ENCODE measurements at places on chromosomes 7 and 10.

GRCh38 chr7:117250801-117251200 lies 72.1 kb downstream of the WNT2 start:
- DNase-seq: no peak

- DNase-seq: no peak
Measured at GRCh38 chr7:90972906-90973550, 291.2 kb upstream of the FZD1 start.

GRCh38 chr10:112624546-112625048 lies 177.6 kb downstream of the VTI1A start:
- no peak for DNase-seq

- no peak for DNase-seq
Measured at GRCh38 chr10:58382489-58382995, 2.7 kb upstream of the TFAM start.

DNA sequence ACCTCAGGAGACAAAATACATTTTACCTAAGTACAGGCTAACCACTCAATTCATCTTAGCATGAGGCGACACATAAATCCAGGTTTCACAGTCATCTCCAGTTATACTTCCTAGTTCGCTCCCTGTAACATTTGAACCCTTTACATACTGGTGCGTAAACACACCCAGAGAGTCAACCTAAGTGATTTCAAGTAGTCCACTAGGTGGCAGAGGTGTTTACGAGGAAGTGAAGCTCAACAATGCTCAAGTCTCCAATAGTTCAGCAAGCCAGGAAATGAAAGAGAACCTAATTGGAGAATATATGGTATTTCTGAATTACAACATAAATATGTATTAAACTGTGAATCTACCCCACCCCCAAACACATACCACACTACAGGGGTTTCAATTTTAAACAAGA lies 76.3 kb upstream of the ABCB5 start:
- DNase-seq: no peak

DNA sequence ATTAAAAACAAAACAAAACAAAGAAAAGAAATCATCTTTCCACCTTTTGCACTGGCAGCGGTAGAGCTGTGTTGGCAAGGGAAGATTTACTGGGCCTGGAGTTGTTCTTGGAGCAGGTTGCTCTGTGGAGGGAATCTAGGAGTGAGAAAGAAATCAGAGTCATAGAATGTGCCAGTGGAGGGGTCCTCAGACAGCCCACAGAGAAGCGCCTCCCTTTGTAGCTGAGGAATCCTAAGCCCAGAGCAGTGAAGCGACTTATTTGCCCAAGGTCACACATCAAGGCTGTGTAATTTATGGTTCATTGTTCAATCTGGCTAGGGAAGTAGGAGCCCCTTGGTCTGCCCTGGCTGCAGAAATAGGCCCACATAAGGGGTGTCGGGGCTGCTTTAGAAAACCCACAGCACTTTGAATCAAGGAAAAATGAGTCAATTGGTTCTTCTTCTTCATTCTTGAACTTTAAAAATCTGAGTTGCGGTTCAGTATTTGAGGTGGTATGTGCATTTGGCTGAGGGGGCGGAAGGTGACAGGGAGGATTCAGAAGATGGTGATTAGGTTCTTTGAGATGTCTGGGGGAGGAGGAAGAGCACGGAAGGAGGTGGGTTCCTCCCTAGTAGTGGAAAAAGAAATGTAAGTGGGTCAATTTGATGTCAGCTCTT lies 253.7 kb downstream of the PTEN start:
- DNase-seq: no peak

- peak; percentile 6 for DNase-seq
Measured at GRCh38 chr10:87659571-87660483, at the start of gene PAPSS2. TSS of gene PAPSS2 (plus strand) at chr10:87659878. CDS start at chr10:87659982, 104 bp downstream.

- no peak for DNase-seq
Measured at GRCh38 chr10:77833225-77833624, 93.3 kb downstream of the DLG5 start.

GRCh38 chr7:157555313-157555712 lies 218.5 kb downstream of the DNAJB6 start:
- no peak for DNase-seq

GRCh38 chr7:14197280-14197679 lies 207.8 kb upstream of the ETV1 start:
- no peak for DNase-seq

- peak; percentile 21 for DNase-seq
Measured at GRCh38 chr10:124642088-124642710, 102.0 kb downstream of the FAM53B start.

DNA sequence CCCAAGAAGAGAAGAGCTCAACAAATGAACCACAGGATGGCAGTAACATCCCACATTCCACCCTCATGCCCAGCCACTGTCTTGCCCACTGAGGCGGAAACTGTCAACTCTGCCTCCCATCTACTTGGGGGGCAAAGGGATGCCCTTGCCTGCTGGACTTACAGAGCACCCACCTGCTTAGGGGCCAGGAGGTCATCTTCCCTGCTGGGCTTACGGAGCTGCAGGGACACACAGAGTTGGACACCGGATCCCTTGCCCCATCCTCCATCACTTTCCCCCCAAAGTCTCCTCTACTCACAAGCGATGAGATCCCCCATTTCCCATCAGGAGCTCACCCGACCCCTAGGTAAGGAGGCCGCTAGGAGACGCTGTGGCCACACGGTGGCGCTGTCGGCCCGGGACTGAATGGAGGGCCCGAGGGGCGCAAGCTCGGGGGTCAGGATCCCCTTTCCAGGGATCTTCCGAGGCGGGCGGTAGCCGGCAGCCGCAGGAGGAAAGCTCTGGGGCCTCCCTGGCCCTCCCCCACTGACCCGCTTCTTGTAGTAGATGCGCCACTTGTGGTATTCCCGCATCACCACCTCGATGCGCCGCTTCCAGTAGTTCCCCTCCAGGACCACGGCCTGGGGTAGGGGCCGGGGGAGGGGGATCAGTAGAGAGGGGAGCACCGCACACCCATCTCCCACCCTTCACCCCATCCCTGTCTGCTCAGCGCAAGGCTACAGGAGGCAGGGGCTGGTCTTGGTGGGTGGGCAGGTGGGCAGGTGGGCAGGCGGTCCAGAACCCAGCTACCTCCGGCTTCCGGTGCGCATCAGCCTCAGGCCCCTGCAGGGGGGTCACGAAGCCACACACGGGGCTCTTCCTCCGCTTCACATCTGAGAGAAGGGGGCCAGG lies 17.3 kb downstream of the MLXIPL start:
- DNase-seq: peak; percentile 64

DNA sequence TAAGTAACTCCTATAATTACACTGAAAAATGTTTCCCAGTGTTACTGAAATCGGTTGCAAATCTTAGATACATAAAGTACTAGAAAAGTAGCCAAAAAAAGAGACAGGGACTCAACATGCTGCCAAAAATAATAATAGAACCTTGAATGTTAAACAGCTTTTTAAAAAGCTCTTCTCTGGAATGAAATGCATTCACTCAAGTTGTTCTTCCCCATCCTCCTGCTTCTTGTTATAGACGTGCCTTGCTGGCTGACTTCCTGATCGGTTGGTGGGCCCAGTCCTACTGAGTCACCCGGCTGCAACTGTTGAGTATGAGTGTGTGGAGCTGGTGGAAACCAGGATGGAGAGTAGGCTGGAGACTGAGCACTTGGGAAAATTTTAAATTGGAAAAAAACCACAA lies 30.6 kb upstream of the RAPGEF5 start:
- DNase-seq: no peak

- no peak for DNase-seq
Measured at GRCh38 chr10:50929670-50930069, 44.2 kb upstream of the A1CF start.

- DNase-seq: peak; percentile 20
Measured at GRCh38 chr7:101717628-101718357, 88.7 kb upstream of the MYL10 start.

- DNase-seq: no peak
Measured at GRCh38 chr10:52759154-52759553, 13.4 kb downstream of the MBL2 start.

DNA sequence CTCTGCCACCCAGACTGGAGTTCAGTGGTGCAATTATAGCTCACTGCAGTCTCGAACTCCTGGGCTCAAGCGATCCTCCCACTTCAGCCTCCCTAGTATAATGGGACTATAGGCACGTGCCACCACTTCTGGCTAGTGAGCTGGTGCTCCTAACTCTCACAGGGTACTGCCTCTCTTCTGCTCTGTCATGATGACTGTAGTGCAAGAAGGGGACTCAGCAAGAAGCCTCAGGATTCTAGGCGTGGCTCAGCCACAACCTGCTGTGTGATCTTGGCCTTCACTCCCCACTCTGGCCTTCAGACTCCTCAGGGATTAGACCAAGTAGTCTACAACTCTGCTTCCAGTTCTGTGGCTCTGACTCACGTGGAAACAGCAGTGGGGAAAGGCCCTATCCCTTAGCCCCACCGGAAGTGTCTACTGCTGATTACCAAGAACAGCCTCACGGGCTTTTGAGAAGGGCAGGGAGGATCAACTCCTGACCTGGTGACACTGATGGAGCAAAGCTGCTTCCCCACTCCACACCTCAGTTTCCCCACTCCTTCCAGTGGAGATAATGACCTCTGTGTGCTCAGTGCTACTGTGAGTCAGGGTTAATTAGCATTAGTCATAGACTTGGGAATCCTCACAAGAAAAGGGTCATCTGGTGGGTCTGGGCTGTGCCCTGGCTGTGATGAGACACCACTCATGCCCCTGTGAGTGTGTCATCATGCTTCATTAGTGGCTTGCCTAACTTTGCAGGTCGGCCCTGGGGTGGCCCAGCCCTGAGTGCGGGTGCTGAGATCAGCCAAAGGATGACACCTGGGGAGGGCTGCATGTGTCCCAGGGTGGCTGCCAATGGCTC lies 41.1 kb downstream of the ZC3HC1 start:
- DNase-seq: no peak

DNA sequence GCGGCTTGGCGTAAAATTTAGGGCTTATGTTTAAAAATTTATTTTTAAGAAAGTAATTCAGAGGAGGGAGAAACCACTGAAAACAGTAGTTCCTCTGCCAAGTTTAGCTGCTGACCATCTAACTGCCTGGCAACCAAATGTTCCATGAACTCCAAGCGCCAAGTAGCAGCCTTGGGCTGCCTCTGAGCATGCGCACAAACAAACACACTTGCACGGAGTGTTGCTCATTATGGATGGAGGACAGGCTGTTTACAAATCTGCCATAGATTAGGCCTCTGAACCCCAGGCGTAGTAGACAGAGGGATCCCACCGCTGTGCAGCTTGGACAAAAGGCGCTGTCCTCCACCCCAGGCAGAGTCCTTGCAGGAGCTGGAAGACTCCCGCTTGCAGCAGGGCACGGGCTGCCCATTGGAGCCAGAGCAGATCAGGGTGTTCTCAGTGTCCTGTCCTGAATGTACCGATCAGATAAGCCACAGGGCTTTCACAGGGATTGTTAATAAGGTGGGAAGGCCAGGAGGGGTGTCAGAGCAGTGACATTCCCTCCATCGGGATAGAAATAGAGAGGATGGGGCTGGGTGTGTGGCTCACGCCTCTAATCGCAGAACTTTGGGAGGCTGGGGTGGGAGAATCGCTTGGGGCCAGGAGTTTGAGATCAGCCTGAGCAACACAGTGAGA lies 47.7 kb upstream of the LYZL1 start:
- DNase-seq: no peak

DNA sequence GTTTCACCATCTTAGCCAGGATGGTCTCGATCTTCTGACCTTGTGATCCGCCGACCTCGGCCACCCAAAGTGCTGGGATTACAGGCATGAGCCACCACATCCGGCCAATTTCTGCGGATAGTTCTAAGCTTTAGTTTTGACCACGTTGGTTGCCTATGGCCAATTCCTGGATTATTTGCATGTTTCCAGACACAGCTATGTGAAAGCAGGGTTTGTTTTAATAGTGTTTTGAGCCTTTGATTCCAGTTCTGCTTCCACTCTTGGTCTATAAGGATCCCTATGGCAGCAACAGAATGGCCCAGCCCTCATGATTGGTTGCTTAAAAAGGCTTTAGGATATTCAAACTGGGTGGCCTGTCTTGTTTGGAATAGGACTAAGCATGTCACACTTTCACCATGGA lies 19.1 kb downstream of the SIRT1 start:
- DNase-seq: no peak

GRCh38 chr7:37342688-37343471 lies 105.8 kb downstream of the ELMO1 start:
- peak; percentile 81 for DNase-seq

GRCh38 chr7:85940798-85941197 lies 702.9 kb upstream of the GRM3 start:
- DNase-seq: no peak

- DNase-seq: no peak
Measured at GRCh38 chr10:131690805-131691239, 210.0 kb upstream of the PPP2R2D start.

DNA sequence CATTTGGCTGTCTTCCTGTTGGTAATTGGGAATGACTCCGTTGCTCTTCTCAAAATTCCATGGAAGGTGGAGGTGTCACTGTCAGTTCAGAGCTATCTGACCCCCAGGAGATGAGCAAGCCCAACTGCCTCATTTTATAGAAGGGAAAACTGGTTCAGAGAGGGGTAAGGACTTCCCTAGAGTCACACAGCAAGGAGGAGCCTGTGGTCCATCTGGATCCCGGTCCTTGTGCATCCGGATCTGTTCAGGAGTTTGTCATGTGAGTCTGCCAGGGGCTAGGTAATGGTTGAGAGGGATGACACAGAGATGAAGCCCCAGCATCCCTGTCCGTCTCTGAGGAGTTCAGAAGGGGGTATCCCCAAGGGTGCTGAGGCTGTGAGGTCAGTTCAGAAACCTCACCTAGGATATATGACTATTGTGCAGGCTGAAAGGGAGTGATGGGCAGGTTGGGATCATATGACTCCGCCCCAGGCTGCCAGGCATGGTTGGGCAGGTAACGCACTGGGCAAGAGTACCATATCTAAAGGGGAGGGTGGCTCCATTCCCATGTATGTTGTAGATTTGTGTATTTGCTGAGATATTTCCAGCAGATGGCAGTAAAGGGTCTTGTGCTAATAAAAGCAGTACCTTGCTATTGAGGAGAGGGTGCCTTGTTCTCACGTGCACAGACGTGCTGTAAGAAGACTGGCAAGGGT lies 16.0 kb upstream of the SLC29A3 start:
- peak; percentile 47 for DNase-seq

- no peak for DNase-seq
Measured at GRCh38 chr7:74097937-74098614, 14.5 kb downstream of the LIMK1 start.

- DNase-seq: no peak
Measured at GRCh38 chr7:84009051-84009450, 185.5 kb downstream of the SEMA3A start.

DNA sequence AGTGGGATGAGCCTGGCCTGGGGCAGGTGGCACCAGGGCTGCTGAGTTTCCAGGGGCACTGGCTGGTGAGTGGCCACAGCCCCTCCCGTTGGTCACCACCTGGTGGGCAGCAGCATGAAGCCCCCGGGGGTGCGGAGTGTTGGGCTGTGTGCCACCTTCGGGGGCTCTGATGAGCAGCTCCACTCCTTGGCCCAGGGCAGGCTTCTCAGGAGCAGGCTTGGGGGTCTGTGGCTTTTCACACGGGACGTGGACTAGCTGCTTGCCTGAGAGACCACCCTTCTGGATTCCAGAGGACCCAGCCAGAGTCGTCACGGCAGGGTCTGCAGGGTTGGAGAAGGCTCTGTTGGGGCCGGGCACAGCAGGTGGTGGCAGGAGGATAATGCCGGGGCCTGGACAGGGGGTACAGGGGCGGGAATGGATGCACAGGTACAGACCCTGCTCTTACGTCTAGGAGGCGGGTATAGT lies 193.1 kb downstream of the ADARB2 start:
- no peak for DNase-seq

GRCh38 chr10:102752934-102753664 lies 9.4 kb downstream of the WBP1L start:
- DNase-seq: peak; percentile 31

Data from CD4-positive, alpha-beta T cell treated with Interleukin-10 for 1 hour (primary cell).